ENCODE measurements at places on chromosomes 3 and 15.

- DNase-seq = no peak
These were observed 564.8 kb downstream of the NSUN3 start for GRCh38 chr3:94627689-94628088.

- DNase-seq = no peak
These were observed 40.5 kb upstream of the PDZRN3 start for GRCh38 chr3:73665286-73665685.

DNA sequence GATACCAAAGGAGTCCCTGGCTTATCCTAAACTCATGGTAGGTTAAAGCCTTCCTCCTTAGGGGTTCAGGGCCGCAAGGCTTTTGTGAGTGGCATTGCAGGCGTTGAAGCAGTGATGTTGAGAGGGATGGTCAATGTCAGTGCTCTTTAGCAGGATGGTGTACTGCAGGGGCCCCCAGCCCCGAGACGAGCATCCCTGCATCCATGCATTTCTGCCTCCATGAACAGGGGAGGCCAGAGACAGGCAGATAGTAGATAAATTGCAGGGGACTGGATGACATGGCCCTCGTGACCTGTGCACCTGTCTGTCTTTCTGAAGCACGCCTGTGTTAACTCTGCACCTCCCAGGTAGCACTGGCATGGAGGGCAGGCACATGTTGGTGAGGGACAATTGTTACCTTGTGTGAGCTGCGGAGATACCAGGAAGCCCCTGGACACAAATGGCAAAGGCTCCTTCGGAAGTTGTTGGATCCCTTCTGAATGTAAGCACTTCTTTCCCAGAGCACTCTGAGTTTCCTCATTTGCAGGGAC lies 133.5 kb downstream of the SNRPN start:
- no peak for DNase-seq

DNA sequence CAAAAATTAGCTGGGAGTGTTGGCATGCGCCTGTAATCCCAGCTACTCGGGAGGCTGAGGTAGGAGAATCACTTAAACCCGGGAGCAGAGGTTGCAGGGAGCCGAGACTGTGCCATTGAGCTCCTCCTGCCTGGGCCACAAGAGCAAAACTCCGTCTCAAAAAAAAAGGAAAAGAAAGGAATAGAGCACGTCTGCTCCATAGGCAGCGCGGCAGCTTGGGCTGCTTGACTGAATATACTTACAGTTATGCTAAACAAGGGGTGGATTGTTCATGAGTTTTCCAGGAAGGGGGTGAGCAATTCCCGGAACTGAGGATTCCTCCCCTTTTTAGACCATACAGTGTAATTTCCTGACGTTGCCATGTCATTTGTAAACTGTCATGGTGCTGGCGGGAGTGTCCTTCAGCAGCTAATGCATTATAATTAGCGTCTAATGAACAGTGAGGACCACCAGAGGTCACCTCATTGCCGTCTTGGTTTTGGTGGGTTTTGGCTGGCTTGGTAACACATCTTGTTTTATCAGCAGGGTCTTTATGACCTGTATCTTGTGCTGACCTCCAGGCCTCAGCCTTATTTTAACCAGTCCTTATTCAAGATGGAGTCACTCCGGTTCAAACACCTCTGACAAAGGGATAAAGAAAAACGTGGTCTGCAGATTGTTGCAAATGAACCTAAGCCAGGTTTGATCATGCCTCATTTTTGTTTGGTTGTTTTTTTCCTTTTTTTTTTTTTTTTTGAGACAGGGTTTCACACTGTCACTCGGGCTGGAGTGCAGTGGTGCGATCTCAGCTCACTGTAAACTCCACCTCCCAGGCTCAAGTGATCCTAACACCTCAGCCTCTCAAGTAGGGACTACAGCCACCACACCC lies 24.9 kb upstream of the SENP5 start:
- peak; percentile 11 for DNase-seq

- no peak for DNase-seq
These were observed 48.1 kb downstream of the ACAP2 start for GRCh38 chr3:195394700-195395099.

DNA sequence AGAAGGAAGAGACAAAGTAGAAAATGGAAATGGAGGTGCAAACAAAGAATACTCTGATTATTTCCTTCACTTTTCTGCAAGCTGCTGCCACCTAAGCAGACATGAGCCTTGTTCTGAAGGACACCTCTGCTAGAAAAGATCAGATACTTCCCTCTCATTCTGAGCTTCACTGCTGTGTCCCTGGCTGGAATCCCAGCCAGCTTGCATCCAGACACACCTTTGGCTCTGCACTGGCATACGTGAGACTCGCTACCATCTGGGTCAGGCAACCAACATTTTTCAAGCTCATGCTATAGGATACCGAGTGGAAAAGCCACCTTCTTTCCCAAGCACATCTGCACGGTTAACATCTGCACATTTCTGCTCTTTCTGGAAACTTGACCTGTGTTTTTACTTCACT lies 166.7 kb upstream of the SUCLG2 start:
- DNase-seq = no peak

- DNase-seq = no peak
These were observed 99.6 kb upstream of the STT3B start for GRCh38 chr3:31432897-31433678.

DNA sequence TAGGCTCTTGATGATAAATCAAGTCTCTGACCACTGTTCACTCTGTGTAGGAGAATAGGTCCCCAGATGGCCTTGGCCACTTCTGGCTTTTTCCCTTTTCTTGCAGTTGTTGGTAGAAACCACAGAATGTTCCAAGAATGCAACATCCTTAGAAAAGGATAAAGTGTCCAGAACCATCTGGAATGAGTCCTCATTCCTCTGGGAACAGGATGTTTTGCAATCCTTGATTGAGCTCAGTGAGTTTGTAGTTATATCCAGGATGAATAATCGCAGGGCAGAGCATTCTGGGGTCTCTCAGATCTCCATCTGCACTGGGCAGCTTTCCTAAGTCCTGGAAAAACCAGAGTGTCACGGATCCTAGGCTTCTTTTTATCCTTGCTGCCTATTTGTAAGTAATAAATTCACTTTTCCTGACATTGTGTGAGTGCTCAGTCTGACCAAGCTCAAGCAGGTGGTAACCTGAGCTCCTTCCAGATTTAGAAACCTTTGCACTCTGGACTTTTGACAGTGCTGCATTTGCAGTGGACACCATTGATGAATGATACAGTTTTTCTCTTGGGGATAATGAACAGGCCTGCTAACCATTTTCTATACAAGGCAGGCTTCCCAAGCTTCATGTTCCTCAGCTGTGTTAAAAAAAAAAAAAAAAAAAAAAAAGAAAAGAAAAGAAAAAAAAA lies 1028.6 kb downstream of the OTOL1 start:
- DNase-seq = no peak

DNA sequence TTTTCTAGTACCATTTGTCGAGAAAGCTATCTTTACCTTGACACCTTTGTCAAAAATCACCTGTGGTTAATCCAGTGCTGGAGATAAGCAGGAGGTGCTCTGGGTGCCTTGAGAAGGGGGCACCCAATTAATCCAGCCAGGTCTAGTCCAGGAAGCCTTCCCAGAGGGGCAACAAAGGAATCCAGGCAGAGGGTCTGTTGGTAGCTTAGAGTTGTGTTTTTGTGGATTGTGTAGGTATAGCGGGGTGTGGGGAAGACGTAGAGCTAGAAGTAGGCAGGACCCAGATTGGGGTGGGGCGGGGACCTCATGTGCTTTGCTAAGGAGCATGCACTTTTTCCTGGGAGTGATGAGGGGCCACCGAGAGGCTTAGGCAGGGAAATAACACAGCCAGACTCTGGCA lies 6.0 kb upstream of the PIGZ start:
- DNase-seq = no peak

DNA sequence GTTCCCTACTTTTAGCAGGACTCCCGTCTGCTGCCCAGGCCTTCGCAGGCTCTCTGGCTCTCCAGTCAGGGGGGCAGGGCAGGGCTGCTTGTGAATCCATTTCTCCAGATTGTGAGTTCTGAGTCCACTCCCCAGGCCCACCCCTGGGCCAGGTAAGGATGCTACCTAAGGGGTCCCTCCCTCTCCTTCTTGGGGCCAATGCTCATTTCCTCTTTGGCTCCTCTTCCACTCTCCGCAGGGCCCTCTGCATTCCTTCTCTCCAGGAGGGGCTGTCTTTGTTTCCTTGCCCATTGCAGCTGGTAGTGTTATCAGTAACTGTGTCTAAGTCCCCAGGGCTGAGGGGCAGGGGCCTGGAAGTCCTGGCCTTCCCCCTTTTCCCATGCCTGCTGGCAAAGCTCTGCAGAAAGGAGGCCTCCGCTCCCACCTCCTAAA lies 13.0 kb upstream of the CACNA2D2 start:
- no peak for DNase-seq

DNA sequence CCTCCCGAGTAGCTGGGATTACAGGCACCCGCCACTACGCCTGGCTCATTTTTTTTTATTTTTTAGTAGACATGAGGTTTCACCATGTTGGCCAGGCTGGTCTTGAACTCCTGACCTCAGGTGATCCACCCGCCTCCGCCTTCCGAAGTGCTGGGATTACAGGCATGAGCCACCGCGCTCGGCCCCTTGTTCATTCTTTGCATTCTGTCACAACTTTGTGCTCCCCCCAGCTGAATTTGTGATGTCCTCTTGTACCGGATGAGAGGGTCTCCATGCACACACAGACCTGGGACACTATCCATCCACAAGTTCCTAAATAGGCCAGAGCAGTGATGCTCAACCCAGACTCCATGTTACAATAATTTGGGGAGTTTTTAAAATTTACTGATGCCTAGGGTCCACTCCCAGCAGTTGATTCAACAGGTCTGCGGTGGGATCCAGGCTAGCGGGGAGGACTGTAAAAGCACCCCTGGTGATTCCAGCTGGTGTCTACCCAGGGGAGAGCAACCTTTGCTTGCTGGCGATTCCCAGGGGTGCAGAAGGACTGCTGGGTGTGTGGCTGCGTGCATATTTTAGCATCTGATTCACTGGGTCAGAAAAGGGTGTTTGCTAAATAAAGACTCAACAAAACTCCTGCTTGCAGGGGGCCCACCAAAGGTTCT lies 1.0 kb downstream of the RASSF1 start:
- no peak for DNase-seq

GRCh38 chr15:68328443-68328842 lies 50.9 kb downstream of the FEM1B start:
- DNase-seq = no peak

DNA sequence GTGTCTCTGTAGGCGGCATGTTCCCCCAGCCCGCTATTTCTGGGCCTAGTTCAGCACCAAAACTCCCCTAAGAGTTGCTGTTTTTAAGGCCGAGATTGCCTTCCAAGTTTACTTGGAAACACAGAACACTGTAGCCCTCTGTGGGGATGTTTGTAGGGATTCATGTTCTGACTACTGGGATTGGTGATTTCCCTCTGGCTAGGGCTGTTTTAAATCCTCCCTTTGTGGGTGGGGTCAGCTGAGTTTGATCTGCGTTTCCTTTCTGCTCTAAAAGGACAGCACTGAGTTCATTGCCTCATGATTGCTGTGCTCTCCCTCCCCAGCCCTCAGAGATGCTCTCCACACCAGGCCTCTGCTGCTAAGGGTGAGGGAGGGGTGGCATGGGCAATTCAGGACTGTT lies 640.6 kb upstream of the DPPA4 start:
- no peak for DNase-seq

DNA sequence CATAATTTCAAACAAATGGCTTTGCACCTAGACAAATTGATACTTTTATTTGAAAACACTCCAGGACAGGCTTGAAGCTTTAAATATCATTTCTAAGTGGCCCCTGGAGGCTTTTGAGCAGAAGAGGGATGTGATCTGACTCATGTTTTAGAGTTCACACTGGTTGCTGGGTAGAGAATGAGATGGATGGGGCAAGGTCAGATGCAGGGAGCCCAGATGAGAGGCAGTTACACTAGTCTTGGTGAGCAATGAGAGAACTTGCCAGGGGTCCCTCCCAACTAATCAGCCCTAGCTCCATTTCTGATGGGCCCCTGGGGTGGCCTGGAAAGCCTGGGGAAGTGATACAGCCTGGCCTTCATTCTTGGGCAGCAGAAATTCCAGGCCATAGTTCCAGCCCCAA lies 190.4 kb downstream of the MEGF11 start:
- no peak for DNase-seq
